ENCODE measurements at places on chromosomes 7 and 10.

GRCh38 chr7:112167147-112167546, 39.1 kb downstream of the DOCK4 start:
- no peak for DNase-seq

DNA sequence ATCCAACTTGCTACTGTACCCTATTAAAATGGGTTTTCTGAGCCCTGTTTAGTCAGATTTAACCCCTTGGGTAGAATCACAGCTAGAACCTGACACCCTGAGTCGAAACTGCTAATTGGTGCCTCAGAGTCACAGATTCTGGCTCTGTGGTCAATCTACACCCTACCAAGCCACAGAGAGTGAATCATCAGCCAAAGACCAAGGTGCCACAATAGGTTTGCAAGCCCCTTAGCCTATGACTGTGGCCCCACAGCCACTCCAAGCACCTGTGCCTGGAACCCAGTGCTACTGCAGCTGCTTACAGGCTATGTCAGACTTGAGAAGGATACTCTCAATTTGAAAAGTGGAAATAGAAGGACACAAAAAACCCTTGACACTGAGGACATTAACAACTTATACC, 202.8 kb upstream of the KCND2 start:
- no peak for DNase-seq

DNA sequence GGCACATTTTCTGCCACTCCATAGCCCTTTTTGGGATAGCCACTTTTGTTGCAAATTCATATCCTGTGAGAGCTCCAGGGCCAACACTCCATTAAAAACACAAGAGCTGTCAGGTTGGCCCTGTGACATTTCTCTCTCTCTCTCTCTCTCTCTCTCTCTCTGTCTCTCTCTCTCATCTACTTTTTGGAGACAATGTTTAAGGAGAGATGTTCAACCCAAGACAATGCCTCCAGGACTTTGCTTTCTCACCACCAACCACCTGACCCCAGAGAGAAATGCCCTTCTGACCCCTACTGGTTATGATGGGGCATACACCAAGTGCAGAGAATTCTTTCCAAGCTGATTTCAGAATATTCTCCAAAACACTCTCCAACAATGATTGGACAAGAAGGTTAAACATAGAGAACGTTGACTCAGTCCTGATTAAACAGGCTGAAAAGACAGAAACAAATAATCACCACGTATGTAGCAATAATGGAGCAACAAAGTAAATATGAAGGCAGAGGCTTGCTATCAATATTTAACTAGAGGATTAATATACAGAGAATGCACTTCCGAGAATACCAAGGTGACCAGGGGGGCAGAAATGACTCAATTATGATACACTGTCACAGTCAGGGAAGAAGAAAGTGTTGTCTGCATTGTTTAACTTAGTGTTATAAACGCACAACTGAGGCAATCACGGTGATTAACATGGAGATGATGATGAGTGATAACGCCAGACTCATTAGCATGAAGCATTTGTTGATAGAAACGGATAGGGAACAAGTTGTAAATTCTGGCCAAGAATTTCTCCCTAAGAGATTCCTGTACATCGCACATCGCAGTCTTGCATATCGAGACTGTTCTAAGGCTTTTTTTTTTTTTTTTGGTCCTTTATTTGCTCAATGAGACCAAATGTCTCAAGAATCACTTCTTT, 178.5 kb downstream of the NRP1 start:
- DNase-seq = no peak

GRCh38 chr10:3702056-3702546, 82.9 kb downstream of the KLF6 start:
- DNase-seq = no peak

DNA sequence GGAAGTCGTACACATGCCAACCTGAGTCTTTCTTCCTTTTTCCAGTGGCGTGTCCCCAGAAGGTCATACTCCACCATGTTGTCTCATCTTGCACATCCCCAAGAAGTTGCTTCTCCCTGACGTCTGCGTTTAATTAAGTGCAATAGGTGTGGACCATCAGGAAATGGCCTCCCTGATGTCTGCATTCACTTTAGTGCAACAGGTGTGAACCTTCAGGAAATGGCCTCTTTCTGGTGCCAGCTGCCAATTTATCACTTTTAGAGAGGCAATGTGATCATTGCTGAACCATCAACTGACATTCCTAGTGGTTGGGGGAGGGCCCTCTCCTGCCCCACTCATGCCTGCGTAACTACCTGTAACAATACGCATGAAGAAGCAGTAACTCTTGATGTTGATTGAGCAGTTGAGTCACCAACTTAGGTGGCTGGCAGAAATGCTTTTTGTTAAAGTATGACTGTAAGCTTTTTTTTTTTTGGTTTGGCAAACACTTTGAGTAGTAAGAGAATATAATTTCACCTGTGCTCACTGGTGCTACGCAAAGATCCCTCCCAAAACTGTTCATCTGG, 25.8 kb downstream of the SCIN start:
- DNase-seq = no peak

GRCh38 chr7:47254081-47254977, 327.6 kb downstream of the TNS3 start:
- DNase-seq = peak; percentile 77

DNA sequence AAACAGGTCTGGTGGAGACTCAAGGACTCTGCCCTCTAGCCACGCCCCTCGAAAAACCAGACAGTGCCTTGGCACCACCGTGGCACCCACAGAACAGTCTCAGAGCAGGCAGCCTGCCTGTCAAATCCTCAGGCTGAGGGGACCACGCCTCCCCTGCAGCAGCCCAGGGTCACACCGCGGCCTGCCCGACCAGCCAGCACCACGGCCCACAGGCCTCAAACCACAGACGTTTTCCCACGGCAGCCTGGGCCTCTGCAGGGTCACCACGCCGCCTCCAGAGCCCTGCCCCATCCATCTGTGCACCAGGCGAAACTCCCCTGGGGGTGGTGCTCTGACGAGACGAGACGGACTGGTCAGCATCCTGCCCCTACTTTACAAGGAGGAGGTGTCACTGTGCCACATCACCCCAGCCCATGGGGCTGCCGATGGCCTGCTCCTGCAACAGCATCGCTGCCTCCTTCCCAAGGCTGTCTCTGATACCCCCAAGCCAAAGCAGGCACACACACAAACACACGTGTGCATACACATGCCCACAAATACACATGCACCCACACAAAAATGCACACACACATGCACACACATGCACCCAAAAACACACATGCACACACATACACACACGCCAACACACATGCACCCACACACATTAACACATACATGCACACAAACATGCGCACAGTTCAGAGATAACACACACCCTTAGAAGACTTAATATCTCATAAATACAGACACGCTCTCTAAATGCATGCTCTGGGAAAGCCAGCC, 24.6 kb downstream of the PAPOLB start:
- DNase-seq = no peak

DNA sequence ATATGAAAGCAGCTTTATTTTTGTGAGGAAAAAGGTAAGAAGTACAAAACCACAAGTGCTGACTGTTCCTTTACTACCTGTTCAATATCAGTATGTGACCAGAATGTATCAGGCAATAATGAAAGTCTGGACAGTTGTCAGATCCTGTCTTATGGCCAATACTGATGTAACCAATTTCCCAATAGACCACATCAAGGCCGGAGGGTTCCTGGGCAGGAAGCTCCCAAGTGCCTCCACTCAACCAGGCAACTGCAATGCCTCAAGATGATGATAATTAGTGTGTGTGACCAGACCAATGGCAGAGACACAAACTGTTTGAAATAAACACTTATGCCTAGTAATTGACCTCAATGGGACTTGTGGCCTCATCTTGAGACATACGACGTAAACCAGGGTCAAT, 149.4 kb upstream of the ASAH2 start:
- no peak for DNase-seq

DNA sequence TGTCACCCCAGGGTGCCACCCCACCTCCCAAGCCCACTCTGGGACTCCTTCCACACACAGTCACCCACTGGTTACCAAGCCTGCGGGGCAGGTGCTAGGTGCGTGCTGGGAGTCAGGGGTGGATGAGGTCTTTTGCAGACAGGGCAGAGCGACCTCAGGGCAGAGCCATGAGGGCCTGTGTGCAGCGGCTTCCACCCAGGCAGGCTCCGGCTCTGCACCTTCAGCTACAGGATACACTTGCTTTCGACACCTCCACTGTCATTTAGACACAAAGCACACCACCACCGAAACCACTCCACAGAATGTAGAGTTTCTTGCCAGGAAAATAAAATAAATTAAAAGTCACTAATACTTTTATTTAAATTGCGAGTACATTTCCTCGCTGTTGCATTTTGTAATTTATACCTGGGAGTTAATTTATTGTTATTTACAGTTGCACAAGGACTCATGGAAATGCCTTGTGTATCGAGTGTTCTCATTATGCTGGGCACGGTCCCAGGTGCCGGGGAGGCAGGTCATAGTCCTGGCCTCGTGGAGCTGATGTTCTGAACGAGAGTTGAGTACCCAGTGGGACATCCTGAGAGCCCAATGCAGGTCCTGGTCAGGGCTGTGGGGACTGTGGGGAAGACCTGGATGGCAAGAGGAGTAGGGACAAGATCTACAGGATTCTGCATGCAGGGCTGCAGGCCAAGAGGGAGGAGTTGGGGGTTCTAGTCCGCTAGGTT, 127.8 kb downstream of the CUX1 start:
- DNase-seq = no peak

GRCh38 chr10:124994573-124995473, 52.9 kb downstream of the ZRANB1 start:
- DNase-seq = peak; percentile 31

DNA sequence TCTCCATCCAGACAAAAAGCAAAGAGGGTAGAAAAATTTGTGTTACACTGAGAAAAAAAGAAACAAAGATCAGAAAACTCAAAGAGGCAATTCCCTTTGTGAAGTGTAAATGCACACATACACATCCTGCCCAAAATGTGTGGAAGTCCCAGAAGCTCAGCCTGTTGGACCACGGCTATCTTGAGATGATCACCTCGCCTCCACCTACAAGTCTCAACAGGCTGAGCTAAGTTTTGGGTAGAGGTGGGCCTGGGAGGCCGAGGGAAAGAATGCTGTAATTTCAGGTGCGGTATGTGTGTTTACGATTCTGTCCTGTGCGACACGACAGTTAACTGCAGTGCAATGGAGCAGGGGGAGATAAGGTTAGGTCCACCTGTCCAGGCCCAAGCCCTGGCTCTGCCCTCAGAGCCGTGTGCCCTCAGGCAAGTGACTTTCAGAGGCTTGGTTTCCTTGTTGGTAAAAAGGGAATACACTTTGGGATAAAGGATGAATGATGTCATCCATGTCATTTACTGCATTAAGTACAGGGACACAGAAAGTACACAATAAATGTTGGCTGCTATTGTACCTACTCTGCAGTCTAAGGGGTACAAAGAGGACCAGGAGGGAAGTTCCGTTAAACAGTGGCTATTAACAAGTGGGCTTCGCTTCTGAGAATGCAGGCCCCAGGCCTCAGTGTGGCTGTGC, 67.3 kb downstream of the AFAP1L2 start:
- no peak for DNase-seq

DNA sequence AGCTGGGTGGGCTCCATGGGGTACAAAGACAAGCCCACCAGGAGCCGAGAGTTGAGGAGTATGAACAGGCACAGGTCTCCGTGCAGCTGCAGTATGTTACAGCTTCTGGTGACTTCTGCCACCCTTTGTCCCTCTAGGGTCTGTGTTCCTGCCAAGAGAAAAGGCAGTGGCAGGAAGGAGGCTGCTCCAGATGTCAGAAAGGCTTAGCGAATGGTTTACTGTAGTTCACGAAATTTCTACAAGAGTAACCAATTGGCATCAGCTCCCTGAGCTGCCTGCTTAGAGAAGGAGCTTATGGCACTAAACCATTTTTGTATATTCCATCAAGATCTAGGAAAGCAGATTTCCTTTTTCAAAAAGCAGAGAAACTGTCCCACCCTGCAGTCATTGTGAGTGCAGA, 48.2 kb upstream of the TMEM72 start:
- DNase-seq = no peak

DNA sequence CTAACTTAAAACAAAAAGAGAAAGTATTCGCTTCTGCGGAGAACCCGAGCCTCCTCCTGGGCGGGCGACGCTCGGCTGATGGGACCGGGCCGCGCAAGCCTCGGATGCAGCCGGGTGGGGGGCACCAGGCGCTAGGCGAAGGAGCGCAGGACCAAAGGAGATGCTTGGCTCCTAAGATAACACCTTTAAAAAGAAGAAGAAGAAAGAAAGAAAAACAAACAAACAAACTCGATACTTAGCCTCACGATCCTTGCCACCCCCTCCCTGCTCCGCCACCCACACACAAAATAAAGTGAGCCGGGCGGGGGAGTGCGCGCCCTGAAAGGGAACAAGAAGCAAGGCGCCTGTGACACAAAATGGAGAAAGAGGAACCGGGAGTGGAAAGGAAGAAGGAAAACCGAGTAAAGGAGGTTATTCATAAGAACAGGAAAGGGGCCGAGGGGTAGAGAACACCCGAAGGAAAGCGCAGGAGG, 34.0 kb upstream of the EBLN1 start:
- peak; percentile 61 for DNase-seq

- no peak for DNase-seq
Observed at GRCh38 chr7:17600340-17600752, 301.9 kb downstream of the AHR start.

DNA sequence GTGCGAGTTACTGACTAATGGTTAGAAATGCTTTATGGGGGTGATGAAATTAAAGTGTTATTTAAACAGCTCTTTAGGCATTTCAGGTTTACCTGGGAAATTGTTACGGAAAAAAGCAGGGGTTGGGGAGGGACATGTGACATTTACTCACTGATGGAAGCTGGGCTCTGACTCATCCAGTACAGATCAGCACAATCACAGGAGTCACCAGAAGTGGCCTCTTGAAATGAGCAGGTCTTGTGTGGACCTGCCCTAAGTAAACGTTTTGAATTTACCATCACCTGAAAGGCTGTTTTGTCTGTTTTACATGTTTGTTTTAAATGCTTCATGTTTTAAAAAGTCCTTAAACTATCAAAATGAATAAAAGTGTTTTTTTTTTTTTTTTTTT, 2.3 kb downstream of the GLRX3 start:
- no peak for DNase-seq

GRCh38 chr10:806451-807162, 117.1 kb upstream of the DIP2C start:
- no peak for DNase-seq

GRCh38 chr7:101631224-101631714, 2.2 kb upstream of the MYL10 start:
- DNase-seq = no peak

- DNase-seq = no peak
Observed at GRCh38 chr10:71359364-71360046, 37.2 kb upstream of the CDH23 start.

- peak; percentile 77 for DNase-seq
Observed at GRCh38 chr10:89251409-89252224, at the start of gene LIPA. Gene LIPA, minus strand, starts transcription at chr10:89251775. Its CDS starts 4,127 bp downstream, at chr10:89247648.

DNA sequence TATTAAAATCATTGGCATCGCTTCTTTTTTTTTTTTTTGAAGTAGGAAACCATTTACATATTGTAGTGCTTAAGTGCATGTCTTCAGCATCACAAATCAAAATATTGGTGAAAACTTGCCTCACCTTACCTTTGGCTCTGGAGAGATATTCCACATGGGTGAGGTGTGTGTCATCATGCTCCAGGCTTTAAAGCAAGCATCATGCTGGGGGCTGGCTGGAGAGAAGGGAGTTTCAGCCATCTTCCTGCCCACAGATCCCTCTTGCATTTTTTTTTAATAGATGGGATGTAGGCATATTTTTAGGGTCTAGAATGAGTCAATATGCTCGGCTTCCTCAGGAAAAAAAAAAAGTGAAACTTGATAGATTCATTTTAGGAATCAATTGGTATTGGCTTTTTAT, 2.3 kb upstream of the INSYN2A start:
- DNase-seq = no peak

GRCh38 chr10:60341969-60342368, 47.7 kb downstream of the ANK3 start:
- no peak for DNase-seq

- no peak for DNase-seq
Observed at GRCh38 chr7:66146701-66147100, 32.1 kb downstream of the CRCP start.

Measured in mesothelial cell of epicardium (in vitro differentiated cells).